ENCODE measurements at places on chromosomes 3 and 15. TPM values are rescaled to one million over a fixed set of nuclear protein-coding genes. Genes with fewer than 3 reads are reported as not detected.

CPLX3 gene
- not detected for total RNA-seq

OCA2 gene
- not detected for total RNA-seq

CCNDBP1 gene
- 79.0 TPM for total RNA-seq

SEMA3G gene
- under 0.01 TPM for total RNA-seq

CATSPER2 gene
- 0.72 TPM for total RNA-seq

SPATA12 gene
- total RNA-seq: not detected

All from placental pericyte (primary cell).